ENCODE measurements at places on chromosomes 2 and 18. TPM values are rescaled to one million over a fixed set of nuclear protein-coding genes. Genes with fewer than 3 reads are reported as not detected.

The SCYGR4 gene
- total RNA-seq = not detected

The PLCD4 gene
- 0.30 TPM for total RNA-seq

The TMEM198 gene
- 0.77 TPM for total RNA-seq

The RNF152 gene
- total RNA-seq = 0.05 TPM

The FEV gene
- total RNA-seq = not detected

The ZRANB3 gene
- 7.3 TPM for total RNA-seq

The CXCR4 gene
- 97.6 TPM for total RNA-seq

The CDK5R2 gene
- total RNA-seq = not detected

The WNT10A gene
- 0.16 TPM for total RNA-seq

The FSHR gene
- not detected for total RNA-seq

The SLC9A4 gene
- total RNA-seq = 0.11 TPM

The GULP1 gene
- total RNA-seq = not detected

The FRZB gene
- not detected for total RNA-seq

The MOCOS gene
- total RNA-seq = 0.30 TPM

The ZNF142 gene
- total RNA-seq = 51.8 TPM

The IL36A gene
- not detected for total RNA-seq

The ATOH8 gene
- total RNA-seq = 0.18 TPM

The AGXT gene
- total RNA-seq = not detected

The IDH1 gene
- 27.2 TPM for total RNA-seq

The ATF2 gene
- total RNA-seq = 62.8 TPM

The NEU4 gene
- 0.64 TPM for total RNA-seq

The SOX11 gene
- not detected for total RNA-seq

The IL36B gene
- total RNA-seq = not detected

The VSNL1 gene
- total RNA-seq = not detected

The SETBP1 gene
- total RNA-seq = 4.4 TPM

The LYPD6B gene
- total RNA-seq = not detected

The FOXD4L1 gene
- 0.50 TPM for total RNA-seq

The MALL gene
- not detected for total RNA-seq

The PCARE gene
- not detected for total RNA-seq

The TMEM200C gene
- not detected for total RNA-seq

The MRPL44 gene
- total RNA-seq = 28.8 TPM

The REV1 gene
- total RNA-seq = 38.0 TPM

The TRABD2A gene
- total RNA-seq = 64.9 TPM

The PDK1 gene
- total RNA-seq = 26.7 TPM

The SKOR2 gene
- total RNA-seq = not detected

The HMSD gene
- total RNA-seq = 1.2 TPM

The NAT8 gene
- total RNA-seq = not detected

The SERPINB12 gene
- total RNA-seq = not detected

The HOXD13 gene
- total RNA-seq = not detected

The NGEF gene
- total RNA-seq = not detected

The LBH gene
- total RNA-seq = 71.7 TPM

The FOXI3 gene
- total RNA-seq = not detected

The GREB1 gene
- total RNA-seq = 0.25 TPM

The THSD7B gene
- total RNA-seq = not detected

The AKAIN1 gene
- total RNA-seq = not detected

The CSRNP3 gene
- total RNA-seq = not detected

The ANKRD36C gene
- 83.0 TPM for total RNA-seq

The GAREM2 gene
- 4.1 TPM for total RNA-seq

The CAPN14 gene
- total RNA-seq = 0.20 TPM

Measured in T-helper 2 cell treated with Interferon-gamma antibody and Interleukin-4, amounts not matched to agents 100 ng/mL and 5 ng/mL, for 36 hours (primary cell).